ENCODE measurements at places on chromosomes 5 and 9.
A peak's percentile ranks its signal among the peaks of the same experiment; 100 is the strongest.

DNA sequence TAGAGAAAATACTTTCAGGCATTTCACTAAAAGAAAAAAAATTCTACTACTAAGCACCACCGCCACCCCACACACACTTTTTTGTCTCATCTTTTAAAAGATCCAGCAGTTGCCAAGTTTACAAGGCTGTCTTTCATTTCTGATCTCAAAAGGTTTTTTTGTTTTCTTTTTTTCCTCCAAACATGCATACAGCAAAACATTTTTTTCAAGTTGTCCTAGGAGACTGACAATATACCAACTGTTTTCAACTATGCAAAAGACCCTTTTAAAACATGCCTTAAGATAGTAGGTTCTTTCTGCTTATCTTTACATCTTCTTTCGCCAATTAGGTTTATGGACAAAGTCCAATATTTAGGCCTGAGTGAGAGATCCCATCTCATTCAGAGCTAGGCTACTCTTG lies 65.2 kb downstream of the HMHB1 start:
- no peak for DNase-seq

- no peak for DNase-seq
Measured at GRCh38 chr5:43038496-43038989, 1.6 kb downstream of the ANXA2R start.

GRCh38 chr5:83752700-83753099 lies 32.0 kb upstream of the HAPLN1 start:
- no peak for DNase-seq

DNA sequence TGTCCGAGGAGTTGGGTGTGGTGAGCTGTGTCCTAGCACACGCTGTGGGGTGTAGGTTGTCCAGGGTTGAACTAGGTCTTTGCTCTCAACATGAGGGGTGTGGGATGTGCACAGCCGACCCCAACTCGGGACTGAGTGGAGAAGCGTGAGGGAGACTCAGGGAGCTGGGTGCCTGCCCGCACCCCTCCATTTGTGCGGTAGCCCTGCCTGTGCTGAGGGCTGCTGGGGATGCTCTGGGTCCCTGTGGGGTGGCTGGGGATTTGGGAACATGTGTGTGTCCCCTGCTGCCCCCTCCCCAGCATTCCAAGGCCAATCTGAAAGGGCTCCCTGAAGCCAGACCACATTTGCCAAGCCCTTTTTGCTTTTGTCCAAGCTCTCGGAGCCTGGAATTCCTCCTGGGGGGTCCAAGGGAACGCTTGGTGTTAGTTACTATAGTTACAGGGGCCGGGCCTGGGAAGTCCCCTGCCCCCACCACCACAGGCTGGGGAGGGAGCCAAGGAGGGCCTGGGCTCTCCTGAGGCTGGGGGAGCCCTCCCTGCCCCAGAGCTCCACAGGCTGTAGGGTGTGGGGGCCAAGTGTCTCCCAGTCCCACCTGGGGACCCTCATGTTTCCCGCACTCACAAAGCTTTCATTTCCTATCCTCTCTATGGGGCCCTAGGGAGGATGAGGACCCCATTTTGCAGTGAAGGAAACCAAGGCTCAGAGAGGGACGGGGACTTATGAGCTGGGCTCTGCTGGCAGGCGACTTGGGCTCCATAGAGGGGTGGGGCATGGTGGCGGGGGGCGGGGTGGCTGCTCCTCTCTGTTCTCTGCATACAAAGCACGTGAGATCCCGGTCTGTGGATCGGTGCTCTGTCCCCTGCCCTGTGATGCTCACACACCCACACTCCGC lies 1.1 kb downstream of the CRB2 start:
- no peak for DNase-seq

- DNase-seq: peak; percentile 95
Measured at GRCh38 chr5:78504704-78505677, 143.6 kb downstream of the LHFPL2 start.

DNA sequence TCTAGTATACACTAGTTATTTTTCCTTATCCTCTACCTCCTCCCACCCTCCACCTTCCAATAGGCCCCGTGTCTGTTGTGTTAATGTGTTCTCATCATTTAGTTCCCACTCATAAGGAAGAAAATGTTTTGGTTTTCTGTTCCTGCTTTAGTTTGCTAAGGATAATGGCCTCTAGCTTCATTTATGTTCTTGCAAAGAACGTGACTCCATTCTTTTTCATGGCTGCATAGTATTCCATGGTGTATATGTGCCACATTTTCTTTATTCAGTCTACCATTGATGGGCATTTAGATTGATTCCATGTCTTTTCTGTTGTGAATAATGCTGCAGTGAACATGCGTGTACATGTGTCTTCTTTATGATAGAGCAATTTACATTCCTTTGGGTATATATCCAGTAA lies 146.5 kb upstream of the GAS1 start:
- DNase-seq: no peak

DNA sequence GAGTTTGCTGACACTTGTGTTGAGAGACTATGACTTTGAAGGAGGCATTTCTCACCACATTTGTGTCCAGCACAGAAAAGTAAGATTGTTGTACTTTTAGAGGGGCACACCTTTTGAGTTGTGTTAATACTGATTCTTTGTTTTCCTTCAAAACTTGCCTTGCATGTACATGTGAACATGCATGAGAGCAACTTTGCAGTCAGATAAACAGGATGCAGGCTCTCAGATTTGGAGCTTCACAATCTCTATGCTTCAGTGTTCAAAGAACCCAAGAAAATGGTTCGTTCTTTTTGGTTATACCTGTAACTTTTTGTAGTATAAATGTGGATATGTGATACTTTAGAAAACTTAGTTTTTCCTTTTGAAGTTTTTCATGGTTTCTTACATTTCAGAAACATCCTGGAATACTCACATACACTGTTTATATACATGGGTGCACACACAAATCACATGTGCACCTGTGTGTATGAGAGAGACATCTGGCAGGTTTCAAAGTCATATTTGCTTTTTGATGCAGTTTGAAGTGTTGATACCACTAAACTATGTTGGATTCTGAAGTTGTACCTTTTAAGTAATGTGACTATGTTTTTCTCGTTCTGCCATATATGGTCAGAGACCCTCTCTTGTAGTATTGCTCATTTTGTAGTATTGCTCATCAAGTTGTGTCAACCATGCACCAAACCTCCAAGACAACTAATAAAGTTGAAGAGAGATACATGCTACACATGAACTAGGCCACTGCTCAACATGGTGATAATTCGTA lies 190.7 kb downstream of the CD180 start:
- DNase-seq: no peak

- DNase-seq: no peak
Measured at GRCh38 chr5:54222336-54222735, 88.0 kb downstream of the ARL15 start.

- no peak for DNase-seq
Measured at GRCh38 chr5:138354926-138355378, 2.5 kb downstream of the KDM3B start.

DNA sequence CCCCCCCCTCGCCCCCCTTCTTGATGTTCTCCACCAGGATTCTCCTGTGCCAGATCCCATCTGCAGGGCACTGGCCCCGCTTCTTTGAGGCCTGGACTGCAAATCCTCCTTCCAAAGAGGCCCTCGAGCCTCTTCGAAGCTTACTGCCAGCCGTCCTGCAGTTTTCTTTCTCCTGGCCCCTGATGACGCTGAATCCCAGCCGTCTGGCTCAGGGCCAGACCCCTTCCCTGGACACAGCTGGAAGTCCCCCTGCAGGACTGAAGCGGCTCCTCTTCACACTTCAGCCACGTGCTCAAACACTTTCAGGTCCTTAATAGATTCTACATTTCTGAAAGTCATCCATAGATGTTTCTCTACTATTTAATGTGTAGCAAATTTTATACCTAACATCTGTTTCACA lies 121.5 kb downstream of the EHMT1 start:
- DNase-seq: no peak

- DNase-seq: no peak
Measured at GRCh38 chr5:65070026-65070425, 301.3 kb downstream of the CWC27 start.

DNA sequence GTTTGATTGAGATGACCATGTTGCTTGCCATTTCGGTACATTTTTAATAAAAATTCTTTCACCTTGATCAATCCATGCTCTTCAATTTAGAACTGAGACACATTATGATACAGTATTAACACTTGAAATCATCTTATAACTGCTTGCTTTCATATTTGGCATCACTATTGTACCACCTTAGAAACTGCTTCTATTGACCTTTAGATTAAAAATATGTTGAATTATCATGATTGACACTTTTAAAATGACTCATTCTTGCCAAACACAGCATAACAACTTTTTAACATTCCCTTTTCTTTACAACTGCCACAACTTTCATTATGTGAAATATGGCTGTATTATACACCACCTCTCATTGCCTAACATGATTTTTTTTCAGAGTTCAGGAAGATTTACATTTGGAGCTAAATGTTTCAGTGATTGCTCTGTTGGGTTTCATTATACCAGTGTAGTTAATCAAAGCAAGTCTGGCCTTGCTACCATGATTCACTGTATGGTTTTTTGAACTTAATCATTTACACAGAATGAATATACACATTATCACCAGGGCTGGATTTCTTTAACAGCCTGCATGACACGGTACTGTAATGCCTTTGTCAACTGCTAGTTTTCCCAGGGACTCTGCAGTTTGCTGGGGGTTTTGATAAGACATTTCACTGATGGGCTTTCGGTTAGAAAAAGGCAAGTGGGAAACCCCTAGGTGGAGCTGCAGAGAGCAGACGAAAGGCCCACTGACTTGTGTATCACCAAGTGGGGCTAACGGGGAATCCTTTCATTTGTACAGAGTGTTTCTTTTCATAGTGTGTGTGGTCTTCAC lies 93.6 kb upstream of the TLE4 start:
- no peak for DNase-seq

- no peak for DNase-seq
Measured at GRCh38 chr5:137090721-137091120, 408.4 kb downstream of the SPOCK1 start.

DNA sequence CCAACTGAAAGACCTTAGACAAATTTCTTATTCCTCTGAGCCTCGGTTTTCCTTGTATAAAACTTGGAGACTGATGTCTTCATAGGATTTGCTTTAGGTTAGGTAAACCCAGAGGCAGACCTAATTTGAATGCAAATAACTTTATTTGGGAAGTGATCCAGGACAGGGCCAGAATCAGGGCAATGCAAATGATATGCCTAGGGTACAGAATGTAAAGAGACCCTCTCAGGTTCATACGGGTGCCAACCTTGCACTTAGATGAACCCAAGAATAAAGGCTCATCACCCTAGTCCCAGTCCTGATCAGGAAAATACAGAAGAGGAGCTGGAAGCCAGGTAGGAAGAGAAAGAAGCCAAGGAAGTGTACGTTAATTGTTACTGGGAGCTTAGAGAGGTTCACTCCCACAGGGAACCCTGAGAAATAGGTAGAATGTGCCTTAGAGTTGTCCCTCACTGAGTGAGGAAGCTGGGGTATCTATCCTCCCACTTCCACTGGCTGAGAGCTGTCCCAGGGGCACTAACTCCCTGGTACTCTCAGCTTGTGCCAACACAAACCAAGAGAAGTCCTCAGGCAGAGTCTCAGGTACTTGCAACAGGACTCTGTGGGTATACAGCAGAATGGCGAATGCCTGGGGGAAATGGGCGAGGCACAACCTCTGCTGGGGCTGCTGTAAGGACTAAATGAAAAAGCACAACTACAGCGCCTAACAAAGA lies 3.1 kb upstream of the HK3 start:
- DNase-seq: no peak

DNA sequence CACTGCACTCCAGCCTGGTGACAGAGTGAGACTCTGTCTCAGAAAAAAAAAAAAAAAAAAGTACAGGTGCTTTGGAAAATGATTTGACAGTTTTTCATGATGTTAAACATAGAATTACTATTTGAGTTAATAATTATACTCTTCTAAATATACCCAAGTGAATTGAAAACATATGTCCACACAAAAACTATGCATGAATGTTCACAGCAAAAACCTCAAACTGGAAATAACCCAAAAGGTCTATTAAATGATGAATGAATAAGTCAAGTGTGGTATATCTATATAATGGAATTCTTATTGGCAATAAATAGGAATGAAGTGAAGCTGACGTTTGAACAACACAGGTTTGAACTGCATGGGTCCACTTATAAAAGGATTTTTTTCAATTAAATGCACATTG lies 207.2 kb upstream of the DAB2 start:
- no peak for DNase-seq

DNA sequence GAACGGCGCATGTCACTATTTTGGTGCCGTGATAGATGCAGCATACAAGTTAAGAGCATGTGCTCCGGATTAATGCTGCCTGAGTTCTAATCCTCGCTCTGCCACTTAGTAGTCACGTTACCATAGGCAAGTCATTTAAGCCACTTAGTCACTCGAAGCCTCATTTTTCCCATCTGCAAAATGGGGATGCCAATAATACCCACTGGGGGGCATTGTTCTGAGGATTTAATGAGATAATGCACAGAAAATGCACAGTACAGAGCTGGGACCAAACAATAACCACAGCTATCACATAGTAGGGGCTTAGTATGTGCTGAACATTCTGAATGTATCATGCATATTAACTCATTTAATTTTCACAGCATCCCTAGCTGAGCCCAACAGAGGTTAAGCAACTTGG lies 9.1 kb downstream of the NIPAL4 start:
- DNase-seq: no peak

DNA sequence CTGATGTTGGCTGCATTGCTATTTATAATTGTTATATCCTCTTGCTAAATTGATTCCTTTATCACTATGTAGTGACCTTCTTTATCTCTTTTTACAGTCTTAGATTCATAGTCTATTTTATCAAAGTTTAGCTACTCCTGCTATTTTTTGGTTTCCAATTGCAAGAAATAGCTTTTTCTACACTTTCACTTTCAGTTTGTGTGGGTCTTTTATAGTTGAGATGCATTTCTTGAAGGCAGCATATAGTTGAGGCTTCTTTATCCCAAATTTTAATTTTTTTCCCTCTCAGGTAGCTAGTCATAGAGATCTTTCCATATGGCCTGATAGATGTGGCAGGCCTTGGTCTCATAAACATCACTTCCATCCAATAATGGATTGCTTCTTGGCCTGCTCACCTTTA lies 228.5 kb downstream of the COMMD10 start:
- DNase-seq: no peak

GRCh38 chr5:1370006-1370405 lies 25.1 kb upstream of the CLPTM1L start:
- DNase-seq: no peak

- no peak for DNase-seq
Measured at GRCh38 chr5:116583862-116584222, 9.2 kb upstream of the SEMA6A start.

DNA sequence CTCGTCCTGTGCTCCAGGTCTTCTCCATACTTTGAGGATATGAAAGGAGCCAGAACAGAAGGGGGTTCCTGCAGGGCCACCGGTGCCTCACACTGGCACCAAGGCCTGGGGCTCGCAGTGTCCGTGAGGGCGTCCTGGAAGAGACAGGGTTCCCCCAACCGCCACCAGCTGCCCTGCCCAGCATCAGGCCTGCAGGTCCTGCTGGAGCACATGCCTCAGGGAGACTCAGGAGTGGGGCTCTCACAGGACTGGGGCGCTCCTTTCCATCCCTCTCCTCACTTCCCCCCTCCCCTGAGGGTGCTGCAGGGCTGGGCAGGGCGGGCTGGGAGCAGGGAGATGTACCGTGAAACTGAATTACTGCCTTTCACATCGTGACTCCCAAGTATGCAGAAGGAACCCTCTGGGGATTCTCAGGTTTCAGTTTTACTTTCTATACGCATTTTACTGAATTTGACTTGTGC lies 31.7 kb downstream of the CEP72 start:
- DNase-seq: no peak
